ENCODE measurements at places on chromosomes 1 and 21.

DNA sequence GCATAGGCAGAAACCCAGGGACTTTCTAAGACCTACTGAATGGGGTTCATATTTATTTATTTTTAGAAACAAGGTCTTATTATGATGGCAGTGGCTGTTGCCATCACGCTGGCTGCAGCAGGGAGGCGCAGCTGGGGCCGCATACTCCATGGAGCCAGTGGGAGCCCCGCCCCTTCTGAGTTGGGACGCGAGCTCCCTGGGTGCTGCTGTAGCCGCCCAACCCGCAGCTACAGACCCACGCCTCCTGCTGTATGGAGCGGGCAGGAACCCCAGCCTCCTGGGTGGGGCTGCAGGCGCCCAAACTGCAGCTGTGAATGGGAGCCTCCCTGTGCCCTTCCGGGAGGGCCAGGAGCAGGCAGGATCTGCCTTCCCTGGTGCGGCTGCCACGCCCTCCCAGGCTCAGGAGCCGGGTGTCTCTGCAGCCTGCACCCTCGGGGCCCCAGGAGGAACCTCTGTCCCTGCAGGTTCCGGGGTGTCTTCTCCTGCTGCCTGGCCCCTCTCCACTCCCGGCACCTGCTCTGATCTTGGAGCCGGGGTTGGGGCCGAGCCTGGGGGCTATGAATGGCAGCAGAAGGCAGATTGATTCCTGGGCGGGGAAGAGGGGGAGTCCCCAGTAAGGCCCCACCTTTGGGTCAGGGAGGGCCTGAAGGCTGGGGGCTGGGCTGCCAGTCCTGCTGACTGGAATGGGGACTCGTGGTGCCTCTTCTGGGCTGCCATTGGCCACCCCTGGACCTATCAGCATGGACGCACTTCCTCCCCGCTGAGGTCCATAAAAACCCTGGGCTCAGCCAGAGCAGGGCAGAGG lies 66.5 kb upstream of the LRRN2 start:
- DNase-seq: no peak

DNA sequence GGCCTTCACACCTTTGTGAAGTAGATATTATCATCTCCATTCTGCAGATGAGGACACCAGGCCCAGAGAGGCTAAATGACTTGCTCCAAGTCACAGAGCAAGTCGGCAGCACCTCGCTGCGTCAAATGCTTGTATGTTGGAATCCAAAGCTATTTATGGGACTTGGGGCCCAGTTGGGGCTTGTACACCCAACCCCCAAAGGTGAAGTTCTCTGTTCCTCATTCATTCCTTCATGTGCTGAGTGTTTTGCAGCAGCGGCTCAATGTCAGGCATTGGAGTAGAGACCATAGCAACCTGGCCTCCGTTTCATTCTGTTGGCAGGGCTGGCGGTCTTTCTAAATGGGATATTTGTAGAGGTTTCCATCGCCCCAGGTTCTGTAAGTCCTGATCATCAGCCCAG lies 113.4 kb upstream of the SLC25A33 start:
- DNase-seq: no peak

DNA sequence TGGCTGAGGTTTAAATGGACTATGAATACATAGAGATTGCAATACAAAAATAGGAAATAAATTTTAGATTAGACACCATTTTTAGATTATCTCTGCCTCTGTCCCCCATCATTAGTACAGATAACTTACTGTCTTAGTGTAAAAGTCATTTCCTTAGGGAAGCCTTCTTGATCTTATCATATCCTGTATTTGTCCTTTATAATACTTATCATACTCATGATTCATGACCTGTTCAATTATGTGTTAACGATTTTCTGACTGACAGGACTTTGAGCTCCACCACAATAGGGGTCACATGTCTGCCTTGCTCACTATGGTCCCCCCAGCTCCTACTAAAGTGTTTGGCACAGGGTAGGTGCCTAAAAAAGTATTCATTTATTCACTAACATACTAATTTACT lies 14.6 kb downstream of the TEX38 start:
- no peak for DNase-seq

DNA sequence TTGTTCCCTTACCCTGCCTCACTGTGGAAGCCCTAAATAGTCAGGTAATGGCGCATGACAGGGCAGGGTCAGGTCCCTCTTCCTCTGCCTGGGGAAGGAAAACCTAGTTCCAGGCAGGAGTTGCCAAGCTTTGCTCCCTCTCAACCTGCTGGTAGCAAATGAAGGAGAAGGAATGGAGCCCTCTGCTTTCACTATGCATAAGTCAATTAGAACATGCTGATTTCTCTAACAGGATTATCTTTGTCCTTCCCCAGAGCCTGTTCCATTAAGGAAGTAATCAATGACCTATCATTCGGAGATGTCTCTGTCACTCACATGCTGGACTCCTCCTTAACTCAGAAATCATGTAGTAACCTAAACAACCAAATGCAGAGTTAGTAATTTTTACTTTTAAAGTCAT lies 161.8 kb upstream of the NFIA start:
- DNase-seq: no peak

DNA sequence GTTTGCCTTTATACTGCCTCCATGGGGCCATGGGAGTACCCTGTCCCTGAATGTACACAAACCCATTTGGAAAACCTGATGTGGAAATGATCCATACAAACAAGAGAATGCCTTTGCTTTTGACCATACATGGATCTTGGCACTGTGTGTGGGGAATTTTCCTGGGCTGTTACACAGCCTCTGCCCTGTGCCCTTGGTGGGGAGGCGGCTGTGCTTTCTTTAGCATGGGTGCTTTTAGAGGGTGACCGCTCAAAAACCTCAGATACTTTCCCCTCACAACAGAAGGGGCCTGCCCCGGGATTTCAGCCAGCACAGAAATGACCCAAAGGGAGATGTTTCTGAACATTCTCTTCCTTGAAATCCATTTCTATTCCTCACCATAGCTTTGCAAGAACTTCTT lies 194.8 kb downstream of the LMO4 start:
- no peak for DNase-seq

- DNase-seq: no peak
Observed at GRCh38 chr1:205348554-205349487, 7.9 kb downstream of the KLHDC8A start.

GRCh38 chr1:75990686-75991085 lies 58.5 kb upstream of the ASB17 start:
- no peak for DNase-seq

DNA sequence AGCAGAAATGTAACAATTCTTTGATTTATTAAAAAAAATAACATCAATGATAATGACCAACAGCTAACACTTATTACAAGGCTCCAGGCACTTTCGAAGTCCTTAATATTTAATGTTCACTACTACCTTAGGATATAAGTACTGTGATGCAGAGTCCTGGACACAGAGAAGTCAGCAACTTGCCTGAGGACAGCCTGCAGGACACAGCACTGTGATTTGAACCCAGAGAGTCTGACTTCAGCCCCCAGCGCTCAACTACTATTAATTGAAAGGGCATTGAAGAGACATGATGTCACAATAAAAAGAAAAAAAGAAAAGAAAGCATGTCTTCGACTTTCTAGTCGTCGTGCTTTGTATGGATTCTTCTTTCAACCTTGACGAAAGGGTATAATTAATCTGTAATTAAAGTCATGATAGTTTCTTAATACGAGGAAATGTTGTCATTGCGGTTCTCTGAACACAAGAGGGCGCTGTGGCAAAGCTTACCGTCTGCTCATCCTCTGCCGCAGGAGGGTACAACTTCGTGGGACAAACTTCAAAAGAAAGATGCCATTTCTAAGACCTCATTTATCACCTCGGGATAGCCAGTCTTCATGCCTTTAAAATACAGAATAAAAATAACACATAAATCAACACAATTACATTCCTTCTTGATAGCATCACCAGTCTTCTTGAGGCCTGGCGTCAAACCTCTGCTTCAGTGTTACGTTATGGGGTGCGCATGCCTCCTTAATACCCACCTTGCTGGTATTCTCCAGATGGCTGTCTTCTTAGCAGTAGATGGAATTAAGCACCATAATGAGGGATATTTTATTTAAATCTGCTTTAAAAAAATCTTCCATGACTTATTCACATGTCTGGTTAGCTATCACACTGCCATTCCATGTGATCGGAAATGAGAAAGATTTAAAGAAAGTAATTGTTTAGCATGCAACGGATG lies 240.1 kb downstream of the DISC1 start:
- no peak for DNase-seq

- no peak for DNase-seq
Observed at GRCh38 chr1:99173282-99173681, 91.0 kb upstream of the PLPPR4 start.

DNA sequence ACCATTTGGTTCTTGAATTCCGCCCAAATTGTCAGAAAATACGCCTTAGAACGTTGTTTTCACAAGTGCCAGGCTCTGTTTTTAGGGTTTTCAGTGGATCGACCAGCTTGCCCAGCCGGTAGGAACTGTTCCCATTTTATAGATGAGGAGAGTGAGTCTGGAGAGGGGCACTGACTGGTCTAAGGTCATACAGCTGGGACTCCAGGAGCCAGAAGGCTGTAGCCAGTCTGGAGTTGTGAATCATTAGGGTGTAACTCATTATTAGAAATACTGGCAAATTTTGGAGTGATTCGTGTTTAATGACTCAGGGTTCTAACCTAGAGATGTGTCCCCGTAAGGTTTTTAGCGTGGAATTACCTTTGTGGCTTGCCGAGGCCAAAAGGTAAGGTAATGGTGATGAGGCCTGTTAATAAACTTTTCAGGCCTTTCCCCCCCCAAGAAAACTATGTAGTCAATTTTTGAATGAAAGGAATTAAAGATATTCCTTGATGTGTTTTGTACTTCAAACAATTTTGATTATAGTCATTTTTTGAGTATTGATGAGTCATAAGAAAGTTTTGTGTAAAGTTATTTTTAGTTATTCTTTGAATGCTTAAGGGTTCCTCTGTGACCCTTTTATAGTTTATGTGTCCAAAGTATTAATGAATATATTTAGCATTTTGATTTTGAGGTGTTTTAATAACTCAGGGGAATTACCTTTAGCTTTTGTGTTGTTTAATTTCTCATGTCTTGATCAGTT lies 2.1 kb downstream of the DYRK1A start:
- no peak for DNase-seq

DNA sequence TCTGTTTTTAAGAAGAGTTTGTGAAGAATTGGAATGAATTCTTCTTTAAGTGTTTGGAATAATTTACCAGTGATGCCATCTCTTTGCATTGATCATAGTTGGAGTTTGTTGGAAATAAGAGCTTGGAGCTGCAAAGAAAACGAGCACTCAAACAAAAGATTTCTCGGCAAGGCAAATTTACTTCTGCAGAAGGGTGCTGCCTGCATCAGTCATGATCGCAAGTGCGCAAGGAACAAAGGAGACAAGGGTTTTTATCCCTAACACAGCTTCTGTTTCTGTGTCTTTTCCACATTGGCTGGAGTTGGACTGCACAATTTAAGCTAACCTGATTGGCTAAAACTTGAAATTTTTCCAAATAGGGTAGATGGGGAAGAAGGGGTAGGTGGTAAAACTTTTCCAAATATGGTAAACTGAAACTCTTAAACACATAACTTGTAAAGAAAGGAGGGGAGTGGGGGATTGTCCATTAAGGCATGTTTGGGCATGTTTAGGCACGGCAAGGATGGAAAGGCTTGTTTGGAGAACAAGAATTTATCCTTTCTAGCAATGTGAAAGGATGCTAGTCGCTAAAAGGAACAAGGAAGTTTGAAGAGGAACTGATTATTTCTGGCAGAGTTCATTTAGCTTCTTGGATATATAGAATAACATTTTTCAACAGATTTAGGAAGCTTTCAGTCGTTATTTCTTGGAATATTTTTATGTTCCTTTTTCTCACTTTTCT lies 3.5 kb upstream of the AADACL4 start:
- no peak for DNase-seq

GRCh38 chr1:68322096-68322495 lies 89.8 kb upstream of the WLS start:
- DNase-seq: no peak

GRCh38 chr21:28561772-28562171 lies 430.9 kb downstream of the LTN1 start:
- no peak for DNase-seq

DNA sequence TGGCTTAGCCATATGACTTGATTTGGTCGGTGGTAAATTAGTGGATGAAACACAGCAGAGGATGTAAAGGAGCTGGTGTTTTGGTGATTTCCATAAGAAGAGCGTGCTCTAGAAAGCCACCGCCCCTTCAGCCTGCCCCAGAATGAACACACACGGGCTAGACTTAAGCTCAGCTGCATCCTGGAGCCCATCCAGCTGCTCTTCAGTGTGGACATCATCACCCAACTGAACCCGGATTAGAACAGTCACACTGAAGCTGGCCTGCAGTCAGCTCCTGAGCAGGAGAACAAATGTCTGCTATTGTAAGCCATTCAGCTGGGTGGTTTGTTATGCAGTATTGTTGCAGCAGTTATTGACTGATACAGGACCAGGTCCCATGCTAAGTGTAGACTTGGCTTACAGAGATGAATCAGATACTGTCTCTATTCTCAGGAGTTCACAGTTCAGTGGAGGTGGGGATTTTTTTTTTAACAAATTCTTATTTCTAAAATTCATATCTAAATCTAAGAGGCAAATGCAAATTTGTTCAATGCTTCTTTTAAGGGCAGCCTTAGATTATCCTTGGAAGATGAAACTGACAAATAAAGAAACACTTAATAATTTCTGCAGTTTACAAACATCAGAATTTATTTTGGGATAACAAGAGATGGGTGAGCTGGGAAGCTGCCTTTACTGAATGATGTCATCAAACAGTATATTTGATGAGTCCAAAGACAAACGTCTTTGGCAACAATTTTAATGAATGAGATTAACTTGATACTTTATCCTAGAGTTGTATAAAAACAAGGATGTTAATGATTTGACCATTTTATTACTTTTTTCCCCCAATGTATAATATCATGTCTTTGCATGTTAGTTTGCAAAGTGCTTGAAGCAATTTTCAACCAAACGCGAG lies 251.2 kb downstream of the TRABD2B start:
- DNase-seq: no peak

DNA sequence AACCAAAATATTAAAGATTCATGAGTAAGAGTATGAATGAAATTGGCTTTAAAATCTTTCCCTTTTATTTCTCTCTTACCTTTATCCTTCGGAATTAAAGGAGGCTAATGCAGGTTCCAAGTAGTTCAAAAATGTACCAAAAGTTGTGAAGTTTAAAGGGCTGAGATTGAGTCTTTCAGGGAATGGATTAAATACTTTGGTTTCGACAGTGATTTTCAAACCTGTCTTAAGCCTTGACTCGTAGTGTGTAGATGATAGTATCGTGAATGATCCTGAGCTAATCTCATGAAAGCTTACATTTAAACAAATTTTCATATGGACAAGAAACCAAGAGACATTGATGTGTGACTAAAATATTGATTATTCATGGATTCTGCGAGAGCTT lies 66.9 kb downstream of the DYRK1A start:
- DNase-seq: no peak

GRCh38 chr1:12458571-12458970 lies 159.4 kb downstream of the DHRS3 start:
- no peak for DNase-seq

GRCh38 chr1:25204797-25205480 lies 27.4 kb downstream of the SYF2 start:
- DNase-seq: no peak
